Dorsolateral prefrontal cortex (tissue), 122 donors: ENCODE measurements at places on chromosomes 2 and 18.

DNA sequence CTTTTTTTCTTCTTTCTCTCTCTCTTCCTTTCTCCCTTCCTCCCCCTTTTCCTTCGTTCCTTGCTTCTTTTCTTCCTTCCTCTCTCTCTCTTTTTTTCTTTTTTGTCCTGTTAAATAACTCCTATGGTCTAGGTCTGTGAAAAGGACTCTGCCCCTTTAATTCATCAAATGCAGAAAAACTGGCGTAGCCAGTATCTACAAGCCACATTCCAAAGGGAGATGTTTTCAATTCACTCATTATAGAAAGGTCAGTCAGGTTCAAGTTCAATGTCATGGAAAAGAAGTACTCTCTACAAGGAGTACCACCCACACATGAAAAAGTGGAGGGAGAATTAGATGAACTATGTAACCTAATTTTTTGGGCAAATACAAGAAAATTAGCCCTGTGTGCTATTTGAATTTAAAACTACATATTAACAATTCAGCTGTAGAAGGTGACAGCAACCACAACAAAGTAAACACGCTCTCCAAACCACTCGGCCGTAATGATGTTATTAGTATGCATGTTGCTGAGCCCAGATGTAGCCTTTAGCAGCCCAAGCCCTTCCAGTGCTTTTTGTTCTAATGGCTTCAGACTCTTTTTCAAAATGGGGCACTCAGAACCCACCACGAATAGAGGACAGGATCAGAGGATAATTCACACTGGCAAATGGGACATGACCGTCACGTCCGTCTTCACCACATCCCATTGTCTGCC is 735.4 kb upstream of the FANCL start:
- no peak for DNase-seq

GRCh38 chr18:77157312-77157711 is 24.7 kb upstream of the MBP start:
- DNase-seq: no peak

DNA sequence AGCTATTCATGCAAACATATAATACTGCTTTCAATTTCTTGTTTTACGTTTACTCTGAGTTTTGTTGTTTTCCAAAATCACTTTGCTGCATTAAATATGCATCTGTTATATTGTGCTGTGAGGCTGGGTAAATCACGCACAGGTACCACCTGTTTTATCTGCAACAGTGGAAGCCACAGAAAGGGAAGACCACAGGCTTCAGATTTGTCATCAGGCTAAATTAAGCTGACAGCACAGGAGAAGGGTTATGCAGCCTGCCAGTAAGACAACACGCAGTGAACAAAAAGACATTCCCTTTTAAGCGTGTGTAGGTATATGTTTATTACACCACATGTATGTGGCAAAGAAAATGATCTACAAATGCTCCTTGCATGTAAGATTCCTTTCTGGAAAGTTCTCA is 38.2 kb downstream of the ZNF516 start:
- no peak for DNase-seq

- no peak for DNase-seq
Measured at GRCh38 chr2:4973973-4974372, 718.2 kb upstream of the SOX11 start.

DNA sequence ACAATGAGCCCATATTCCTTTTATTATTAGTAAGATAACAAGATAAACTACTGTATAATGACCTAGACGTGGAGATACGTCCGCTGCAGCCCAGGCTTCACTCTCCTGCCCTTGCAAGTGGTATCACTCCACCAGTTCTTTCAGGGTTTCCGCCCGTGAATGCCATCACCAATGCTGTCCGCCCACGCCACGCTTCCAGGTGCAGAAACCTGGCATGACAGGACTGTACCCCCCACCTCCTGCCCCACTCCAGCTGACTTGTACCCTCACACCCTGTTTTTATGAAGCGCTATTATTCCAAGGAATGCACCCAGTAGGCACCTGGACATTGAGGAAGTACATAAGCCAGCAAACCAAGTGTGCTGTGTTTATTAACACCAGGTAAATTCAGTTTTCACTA is 79.8 kb downstream of the MYT1L start:
- no peak for DNase-seq

GRCh38 chr2:210730672-210731071 is 174.3 kb downstream of the CPS1 start:
- no peak for DNase-seq

DNA sequence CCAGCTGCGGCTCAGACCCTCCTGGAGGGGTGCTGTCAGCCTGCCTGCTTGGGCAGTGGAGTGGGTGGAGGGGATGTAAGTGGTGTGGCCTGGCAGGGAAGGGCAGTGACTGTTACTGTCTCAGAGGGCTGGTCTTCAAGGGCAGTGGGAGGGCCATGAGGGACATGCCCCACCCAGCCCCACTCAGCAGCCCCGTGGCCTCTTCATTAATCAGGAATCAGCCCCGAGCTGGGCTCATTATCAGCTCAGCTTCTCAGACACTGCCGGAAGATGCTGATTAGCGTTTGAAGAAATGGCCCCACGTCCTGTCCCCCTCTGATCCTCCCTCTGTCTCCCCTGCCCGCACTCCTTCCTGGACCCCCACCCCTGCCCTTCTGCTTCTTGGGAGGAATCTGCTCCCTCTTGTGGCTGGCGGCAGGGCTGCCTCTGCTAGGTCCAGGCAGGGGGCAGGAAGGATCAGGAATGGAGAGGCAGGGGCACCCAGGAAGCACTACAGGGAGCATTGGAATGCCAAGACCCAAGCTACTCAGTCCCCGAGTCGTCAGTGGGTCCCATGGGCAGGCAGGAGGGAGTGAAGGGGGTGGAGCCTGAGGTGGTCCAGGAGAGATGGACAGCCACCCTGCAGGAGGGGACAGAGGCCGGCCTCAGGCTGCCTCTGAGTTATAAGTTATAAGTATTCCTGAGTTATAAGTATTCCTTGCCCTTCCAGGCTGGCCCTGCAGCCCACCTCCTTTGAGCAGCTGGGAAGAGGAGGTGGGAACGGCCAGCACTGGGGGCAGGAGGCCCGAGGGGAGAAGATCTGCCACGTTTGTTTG is 7.0 kb downstream of the ASIC4 start:
- DNase-seq: no peak

- DNase-seq: no peak
Measured at GRCh38 chr2:58876126-58876525, 635.0 kb upstream of the FANCL start.

DNA sequence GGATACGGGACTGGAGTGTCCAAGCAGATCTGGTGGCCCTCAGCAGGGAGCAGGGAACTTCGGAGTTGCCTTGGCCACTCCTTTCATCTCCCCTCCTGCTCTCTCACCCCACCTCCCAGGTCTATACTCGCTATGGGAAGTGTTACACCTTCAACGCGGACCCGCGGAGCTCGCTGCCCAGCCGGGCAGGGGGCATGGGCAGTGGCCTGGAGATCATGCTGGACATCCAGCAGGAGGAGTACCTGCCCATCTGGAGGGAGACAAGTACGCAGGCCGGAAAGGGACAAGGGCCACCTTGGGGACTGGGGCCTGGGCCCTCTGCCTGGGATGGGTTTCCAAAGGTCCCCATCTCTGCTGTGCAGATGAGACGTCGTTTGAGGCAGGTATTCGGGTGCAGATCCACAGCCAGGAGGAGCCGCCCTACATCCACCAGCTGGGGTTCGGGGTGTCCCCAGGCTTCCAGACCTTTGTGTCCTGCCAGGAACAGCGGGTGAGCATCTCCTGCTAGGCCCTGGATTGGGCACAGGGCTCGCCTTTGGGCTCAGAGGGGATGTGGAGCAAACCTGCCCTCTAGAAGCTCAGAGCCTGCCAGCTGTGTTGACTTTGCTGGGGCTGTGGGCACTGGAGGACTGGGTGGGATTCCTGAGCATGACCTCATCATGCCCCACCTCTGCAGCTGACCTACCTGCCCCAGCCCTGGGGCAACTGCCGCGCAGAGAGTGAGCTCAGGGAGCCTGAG is 11.8 kb downstream of the CHPF start:
- DNase-seq: no peak
